ENCODE measurements at places on chromosomes 5 and 9.

DNA sequence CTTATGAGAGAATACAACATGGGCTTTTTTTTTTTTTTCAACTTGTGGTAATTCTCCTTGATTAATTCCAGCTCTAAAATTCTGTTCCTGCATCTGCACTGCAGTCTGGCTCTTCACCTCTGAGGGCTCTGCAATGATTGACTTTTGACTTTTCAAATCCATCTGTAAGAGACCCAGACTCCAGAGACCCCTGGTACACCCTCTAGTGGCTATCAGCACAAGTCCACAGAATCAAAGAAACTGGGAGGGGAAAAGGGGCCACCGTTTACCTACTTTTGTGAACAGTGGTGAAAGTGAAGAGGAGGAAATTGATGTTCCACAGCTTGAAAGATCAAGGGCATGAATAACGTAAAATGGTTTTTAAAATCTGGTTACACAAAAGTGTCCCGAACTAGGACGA, 151.6 kb downstream of the SLIT3 start:
- DNase-seq = no peak

DNA sequence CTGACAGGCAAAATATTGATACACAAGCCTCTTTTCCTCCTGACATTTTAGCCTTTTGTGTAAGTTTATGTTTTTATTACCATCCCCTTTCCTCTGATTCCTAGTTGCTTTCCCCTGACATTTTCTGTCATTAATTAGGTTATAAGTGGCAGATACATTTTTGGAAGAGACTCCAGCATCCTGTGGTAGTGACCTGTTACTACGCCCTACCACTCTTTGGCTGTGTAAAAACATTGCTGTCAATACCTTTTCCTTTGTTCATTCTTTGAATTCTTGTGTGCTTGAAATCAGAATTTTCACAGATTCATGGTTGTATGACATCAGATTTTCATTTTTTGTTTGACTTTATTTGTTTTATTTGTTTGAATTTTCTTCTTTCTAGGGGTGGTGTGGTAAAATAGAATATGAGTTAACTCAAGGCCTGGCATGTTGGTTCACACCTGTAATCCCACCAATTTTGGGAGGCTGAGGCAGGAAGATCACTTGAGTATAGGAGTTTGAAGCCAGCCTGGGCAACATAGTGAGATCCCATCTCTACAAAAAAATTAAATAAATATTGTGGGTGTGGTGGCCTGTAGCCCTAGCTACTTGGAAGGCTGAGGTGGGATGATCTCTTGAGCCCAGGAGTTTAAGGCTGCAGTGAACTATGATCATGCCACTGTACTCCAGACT, 43.4 kb downstream of the UBE2R2 start:
- no peak for DNase-seq

- no peak for DNase-seq
Measured at GRCh38 chr5:78544561-78545201, 103.9 kb downstream of the LHFPL2 start.

DNA sequence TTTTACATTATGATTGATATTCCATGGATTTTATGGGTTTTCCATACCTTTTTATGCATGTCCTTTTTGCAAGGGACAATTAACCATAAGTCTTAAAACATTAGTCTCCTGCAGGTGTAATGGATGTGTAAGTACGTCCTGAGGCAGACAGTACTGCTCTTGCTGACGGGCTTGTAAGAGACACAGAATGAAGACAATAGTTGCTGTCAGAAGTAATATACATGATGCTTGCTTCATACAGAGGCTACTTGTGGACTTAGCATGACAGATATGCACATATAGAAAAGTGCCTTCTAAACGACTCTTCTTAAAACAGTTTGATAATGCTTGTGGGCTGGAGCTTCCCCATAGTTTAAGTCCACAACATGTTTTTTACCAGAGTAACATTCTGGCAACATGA, 182.7 kb downstream of the SPATA31D1 start:
- DNase-seq = no peak

DNA sequence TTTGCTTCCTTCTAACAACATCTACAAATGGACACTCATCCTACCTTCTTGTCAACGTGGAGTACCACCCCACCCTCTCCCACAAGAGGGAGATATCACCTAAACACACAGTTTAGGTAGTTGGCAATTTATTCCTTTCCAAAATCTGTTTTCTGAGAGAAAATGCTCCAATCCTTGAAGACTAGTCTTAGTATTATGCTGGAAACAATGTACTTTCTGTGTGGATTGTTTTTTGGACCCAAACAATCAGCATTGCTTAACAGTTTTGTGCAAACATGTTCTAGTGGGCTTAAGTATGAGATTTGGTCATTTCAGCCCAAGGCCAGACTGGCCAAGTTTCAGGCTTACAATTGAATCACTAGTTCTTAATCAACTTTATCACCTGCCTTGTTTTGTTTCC, 359.1 kb downstream of the ARHGEF28 start:
- no peak for DNase-seq

DNA sequence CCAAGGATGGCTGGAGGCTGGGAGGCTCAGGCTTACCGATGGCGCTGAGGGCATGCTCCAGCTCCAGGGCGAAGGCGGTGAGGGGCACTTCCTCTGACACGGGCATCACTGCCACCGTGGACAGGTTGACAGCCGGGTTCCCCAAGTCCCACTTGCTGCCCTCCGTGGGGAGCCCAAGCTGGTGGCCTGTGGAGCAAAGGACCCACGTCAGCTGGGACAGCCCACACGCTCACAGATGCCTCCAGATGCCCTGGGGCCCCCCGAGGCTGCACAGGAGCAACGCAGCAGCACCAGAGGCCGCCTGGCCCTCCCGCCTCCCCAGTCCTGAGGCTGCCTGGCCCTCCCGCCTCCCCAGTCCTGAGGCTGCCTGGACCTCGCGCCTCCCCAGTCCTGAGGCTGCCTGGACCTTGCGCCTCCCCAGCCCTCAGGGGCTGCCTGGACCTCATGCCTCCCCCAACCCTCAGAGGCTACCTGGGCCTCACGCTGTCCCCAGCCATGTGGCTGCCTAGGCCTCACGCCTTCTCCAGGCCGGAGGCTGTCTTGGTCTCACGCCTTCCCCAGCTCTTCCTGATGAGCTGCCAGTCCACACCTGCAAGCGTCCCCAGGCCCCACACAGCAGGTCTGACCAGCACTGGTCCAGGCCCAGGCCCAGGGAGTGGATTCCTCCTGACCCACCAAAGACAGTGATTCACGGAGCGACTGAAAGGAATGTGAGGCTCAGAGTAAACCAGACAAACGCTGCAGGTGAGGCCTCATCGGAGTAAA, 25.6 kb upstream of the NSMF start:
- DNase-seq = no peak

- no peak for DNase-seq
Measured at GRCh38 chr5:88882276-88883038, 527 bp downstream of the MEF2C start.

DNA sequence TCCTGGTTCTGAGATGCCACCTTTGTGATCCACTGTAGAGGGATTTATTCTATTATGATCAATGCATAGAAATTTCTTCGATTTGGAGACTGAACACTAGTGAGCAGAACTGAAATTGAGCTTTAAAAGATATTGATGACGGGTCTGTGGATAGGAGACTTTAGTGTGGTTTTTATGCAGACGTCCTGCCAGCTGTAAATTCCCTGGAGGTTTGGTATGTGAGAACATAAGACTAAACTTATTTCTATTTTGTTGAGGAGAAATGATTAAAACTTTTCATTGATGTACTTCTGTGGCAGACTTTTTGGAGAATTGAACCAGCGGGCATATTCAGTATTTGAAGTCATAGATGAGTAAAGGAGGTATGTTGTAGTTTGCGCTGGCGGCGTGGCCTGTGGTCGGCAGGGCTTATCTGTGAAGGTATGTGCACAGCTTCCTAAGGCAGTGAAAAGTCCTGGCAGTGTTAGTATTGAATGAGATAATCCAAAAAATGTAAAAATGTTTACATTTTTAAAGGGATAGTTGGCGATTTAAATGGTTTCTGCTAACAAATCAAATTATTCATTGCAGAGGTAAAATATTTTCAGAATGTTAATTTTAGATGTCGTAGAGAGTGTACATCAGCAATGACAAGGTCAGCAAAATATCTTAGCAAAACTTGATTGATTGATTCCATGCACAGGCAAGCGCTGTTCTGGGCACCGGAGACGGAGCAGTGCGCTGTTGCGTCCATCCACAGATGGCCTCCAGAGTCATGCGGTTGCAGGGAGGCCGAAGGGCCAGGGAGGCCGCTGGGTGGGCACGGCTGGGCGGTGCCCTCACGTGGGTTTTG, 20.4 kb downstream of the TENT4A start:
- no peak for DNase-seq

GRCh38 chr9:92564504-92564903, 28.7 kb upstream of the ECM2 start:
- DNase-seq = no peak

DNA sequence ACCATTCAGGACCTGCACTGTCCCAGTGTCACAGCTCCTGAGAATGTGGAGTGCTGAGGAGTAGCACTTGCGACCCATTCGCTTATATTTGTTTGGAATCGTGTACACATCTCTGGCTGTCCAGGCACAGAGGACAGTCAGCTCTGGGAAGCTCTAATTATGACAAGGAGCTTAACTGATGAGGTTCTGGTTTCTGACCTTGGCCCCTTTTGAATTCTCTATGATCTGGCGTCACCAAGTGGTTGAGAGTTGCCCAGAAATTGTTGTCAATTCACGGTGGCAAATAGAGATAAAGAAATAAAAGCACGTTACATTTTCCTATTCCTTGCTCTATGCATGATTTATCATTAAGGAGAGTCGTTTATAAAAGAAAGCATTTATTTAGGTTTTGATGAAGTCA, 34.9 kb upstream of the LECT2 start:
- DNase-seq = no peak

DNA sequence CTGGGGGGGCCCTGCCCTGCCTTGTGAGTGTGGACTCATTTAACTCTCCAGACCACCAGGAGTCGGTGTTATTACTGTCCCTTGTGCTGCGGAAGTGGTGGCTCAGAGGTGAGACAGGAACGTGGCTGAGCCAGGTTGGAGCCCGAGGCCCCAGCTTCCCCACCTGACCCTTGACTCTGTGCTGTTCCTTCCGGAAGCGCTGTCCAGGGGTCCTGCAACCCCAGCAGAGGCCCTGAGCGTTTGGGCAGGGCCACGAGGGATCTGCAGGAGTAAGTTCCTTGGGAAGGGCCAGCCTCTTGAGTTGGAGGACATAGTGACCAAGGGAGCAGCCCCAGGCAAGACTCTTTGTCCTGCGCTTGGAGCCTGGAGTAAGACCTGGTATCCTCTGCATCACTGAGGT, 99.6 kb downstream of the RXRA start:
- DNase-seq = no peak

- DNase-seq = no peak
Measured at GRCh38 chr9:89933578-89933977, 328.8 kb downstream of the GADD45G start.

GRCh38 chr5:176350416-176350815, 11.1 kb downstream of the KIAA1191 start:
- no peak for DNase-seq

DNA sequence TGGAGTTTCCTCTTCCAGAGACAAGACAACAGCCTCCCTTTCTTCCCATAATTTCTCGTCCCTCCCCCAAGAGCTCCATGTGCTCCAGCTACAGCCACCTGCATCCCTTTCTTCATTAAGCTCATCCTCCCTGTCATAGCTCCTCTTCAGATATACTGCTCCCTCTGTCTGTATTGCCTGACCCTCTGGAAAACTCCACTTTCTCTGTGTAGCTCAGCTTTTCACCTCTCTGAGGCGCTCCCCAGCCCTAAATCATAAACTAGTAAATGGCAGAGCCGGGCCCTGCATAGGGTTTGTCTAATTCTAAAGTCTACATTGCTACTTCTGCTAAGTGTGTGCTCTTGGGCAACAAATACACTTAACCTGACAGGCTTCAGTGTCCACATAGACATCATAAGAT, 8.8 kb upstream of the PLIN2 start:
- DNase-seq = no peak

- no peak for DNase-seq
Measured at GRCh38 chr5:27241564-27242257, 203.3 kb upstream of the CDH9 start.

- no peak for DNase-seq
Measured at GRCh38 chr9:120393386-120394057, 186.4 kb downstream of the CDK5RAP2 start.

GRCh38 chr5:14449052-14449661, 132.4 kb upstream of the OTULINL start:
- no peak for DNase-seq

- DNase-seq = no peak
Measured at GRCh38 chr5:369151-369868, 47.8 kb downstream of the AHRR start.

- DNase-seq = no peak
Measured at GRCh38 chr5:6873359-6873758, 160.1 kb downstream of the TENT4A start.

DNA sequence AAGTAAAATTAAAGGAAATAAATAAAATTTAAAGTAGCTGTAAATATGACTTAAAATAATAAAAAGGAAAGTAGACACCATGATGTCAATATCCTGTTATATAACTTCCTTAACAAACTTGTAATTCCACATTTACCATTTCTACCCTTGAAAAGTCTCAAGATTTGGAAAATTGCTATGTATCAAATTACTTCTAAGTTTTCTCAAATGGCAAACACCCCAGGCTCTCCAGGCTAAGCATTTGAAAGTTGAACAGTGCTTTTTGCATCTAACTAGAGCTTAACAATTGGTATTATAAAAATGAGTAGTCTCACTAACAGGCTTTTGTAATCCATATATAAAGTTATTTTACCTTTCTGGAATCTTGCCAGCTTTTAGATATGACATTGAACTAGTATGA, 41.5 kb upstream of the MACIR start:
- no peak for DNase-seq

- no peak for DNase-seq
Measured at GRCh38 chr9:98187926-98188325, 4.5 kb downstream of the CORO2A start.

GRCh38 chr5:124895236-124895635, 148.8 kb upstream of the ZNF608 start:
- no peak for DNase-seq

- no peak for DNase-seq
Measured at GRCh38 chr9:38254151-38254550, 138.4 kb upstream of the ALDH1B1 start.

DNA sequence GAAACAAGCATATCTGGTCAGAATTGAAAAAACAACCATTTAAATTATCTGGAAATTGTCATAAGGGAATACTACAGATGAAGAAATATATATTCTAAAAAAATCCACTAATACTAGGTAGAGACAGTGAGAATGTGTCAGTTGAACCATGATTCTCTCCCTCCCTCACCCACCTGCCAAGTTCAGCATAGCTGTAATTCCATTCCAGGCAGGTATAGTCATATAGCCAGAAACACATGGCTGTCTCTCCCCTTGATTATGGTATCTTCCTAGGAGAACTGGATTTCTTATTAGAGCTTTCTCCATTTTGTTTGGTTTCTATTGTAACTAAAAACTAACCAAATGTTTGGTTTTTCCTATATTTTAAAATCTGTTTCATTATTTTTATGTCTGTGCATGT, 509.2 kb downstream of the CDH10 start:
- no peak for DNase-seq

- DNase-seq = no peak
Measured at GRCh38 chr5:180187767-180188166, 21.2 kb downstream of the RASGEF1C start.

Measured in effector CD4-positive, alpha-beta T cell (primary cell).